ENCODE measurements at places on chromosomes 11 and 22.

DNA sequence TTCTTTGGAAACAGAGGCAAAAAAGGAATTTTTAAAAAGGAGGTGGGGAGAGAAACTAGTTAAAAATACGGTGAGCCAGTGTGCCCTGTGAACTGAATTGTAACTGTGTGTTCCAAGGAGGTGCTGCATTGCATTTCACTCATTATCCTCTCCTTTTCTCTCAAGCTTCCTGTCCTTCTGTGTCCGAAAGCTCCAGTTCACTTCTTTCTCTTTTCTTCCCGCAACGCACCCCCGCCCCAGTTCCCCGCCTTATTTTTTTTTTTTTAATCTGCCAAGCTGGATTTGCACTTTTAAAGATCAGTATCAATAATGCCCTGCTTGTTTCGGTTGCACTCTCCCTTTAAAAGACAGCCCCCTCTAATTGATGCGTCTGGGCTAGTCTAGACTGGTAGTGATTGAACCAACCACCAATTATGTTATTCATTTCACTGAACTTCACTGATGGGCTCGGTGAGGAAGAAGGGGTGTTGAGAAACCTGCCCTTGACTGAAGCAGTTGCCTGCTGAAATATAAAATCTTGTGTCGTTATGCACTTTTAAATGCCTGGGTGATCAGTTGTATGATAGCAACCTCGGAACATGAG is 18.5 kb downstream of the BLID start:
- peak; percentile 72 for DNase-seq

GRCh38 chr11:76783294-76783895 is at the start of gene TSKU:
TSKU (plus strand) TSS chr11:76783356; CDS start chr11:76795617, 12,261 bp downstream.
- no peak for DNase-seq

- no peak for DNase-seq
Observed at GRCh38 chr11:111845276-111846028, 25.9 kb downstream of the ALG9 start.

GRCh38 chr11:90310210-90310609 is 87.4 kb upstream of the CHORDC1 start:
- no peak for DNase-seq

DNA sequence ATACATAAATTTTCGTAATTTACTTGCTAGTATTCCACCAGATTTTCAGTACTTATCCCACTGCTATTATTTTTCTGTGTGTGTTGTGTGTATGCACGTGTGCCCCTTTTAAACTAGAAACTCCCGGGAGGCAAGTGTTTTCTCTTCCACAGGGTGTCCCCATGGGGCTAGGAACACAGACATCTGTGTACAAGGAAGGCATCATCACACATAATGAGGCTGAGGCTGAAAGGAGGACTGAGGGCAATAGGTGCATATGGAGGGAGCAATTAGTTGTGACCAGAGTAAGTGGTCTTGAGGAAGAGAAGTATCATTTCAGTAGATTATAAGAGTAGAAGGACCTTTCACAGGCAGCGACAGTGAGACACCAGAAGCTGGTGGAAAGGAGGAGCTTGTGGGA is 2.1 kb upstream of the DPAGT1 start:
- DNase-seq = no peak

- DNase-seq = no peak
Observed at GRCh38 chr11:44468345-44468988, 97.0 kb upstream of the CD82 start.

DNA sequence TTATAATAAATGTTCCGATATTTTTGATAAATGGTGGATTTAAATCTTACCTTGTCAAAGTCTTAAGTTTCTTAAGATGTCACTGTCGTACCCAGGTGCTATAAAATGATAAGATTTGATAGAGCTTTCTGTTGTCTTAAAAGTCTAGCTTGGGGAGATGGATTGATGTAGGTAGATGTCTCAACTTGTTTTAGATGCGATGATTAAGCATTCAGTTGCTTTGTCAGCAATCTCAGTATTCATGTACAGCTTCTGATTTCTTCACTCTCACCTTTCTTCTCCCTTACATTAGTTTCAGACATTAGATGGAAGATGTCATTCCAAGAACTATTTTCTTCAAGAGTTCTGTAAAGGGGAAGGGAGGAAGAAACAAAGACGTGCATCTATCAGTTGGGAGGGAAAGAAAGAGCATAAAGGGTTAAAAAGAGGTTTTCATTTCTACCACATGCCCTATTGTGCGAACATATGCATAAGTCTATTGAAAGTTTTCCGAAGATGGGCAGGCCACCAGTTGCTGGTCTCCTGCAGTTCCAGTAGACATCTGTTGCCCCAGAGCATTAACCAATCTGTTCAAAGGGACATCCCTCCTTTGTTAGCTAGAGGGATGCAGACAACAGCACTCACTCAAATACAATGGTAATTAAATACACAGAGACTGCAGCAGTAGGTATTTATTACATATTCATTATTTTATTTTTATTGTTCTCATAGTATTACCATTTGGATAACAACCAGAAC is 38.4 kb downstream of the ZC3H12C start:
- peak; percentile 29 for DNase-seq

DNA sequence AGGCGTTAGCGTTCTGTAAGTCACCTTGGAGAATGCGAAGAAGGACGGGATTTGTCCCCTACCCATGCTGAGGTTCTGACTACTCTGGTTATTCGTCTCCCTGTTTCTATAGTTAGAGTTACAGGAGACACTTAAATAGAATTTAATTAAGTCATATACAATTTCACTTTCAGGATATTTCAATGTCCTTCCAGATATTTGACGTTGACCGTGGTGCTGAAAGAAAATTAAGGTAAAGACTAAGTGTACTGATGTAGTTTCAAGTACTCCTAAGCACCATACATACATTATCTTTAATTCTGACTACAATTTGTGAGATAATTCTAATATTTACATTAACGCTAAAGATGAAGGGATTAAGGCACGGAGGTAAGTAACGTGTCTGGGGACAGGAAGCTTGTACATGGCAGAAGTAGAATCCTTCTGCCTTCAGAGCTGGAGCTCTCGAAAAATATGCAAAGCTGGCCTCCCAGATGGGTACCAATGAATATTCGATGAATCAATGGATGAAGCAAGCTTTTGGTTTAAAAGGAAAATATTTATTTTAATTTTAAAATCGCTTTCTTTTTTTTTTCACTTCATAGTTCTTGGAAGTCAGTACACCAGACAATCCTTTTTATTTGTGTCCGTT is 539 bp upstream of the SLC36A4 start:
- no peak for DNase-seq

DNA sequence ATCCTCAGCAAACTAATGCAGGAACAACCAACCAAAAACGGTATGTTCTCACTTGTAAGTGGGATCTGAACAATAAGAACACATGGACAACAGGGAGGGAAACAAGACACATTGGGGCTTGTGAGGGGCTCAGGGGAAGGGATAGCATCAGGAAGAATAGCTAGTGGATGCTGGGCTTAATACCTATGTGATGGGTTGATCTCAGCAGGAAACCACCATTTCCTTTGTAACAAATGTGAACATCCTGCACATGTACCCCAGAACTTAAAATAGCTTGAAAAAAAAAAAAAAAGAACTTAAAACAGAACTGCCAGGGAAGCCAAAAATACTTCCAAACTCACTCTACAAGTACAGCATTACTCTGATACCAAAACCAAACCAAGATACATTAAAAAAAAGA is 33.8 kb downstream of the CASP4 start:
- no peak for DNase-seq

GRCh38 chr11:119776651-119777050 is 47.7 kb upstream of the NECTIN1 start:
- DNase-seq = no peak

GRCh38 chr11:23404225-23405160 is 544.2 kb upstream of the CCDC179 start:
- DNase-seq = no peak

DNA sequence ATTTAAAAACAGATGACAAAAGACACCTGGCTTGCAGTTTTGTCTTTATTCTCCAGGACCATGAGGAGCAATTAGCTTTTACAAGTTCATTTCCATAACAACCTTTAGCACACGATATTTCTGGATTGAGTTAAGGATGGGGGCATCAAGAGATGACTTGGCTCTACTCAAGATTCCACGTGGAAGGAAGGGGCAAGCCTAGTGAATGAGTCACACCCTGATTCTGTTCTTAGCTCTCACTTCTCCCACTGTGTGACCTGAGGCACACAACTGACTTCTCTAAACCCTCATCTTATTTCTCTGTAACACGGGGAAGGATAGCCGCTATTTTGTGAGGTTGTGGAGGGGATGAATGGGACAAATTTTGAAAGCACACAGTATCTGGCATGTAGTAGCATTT is 185.5 kb downstream of the KIRREL3 start:
- DNase-seq = no peak

GRCh38 chr11:79174045-79175008 is 266.5 kb downstream of the TENM4 start:
- no peak for DNase-seq

DNA sequence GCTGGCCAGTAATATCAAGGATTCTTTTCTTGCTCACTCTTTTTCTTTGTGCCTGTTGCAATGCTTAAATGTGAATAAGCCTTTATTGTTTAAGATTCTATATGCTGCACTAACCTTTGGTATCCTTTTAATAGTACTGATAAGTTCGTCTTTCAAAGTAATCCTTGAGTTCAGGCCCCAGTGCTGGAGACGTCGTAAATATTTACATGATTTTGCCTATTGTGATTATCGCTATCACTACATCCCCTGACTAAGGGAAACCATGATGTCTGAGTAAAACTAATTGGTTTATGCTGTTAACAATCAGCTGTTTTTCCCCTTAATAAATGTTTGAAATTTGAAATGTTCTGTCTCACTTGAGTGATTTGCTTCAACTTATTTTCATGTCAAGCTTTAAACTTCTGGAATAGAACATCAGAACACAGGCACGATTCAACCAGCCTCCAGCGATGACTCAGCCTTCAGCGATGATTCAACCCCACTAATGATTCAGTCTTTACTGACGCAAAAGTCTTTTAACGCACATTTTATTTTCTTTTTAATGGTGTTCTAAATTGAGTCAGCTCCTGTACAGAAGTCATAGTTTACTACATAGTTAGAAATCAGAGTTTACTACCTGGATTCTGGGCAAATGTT is 3.9 kb downstream of the HTATIP2 start:
- DNase-seq = peak; percentile 88

DNA sequence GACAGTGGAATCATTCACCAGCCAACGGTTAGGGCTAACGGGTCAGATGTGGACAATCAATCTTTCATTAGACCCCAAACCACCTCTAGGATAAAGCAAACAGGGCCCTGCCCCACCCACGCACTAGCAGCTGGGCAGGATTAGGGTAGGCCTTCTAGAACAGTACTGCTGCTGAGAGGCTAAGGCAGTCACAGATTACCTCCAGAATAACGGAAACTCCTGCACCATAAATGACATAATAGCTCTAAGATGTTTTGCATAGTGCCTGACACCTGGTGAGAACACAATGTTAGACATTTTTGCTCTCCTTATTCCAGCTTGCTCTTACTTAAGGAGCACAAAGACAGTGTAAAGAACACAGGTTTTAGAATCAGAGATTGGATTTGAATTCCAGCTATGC is 1.8 kb downstream of the SYTL2 start:
- DNase-seq = no peak

- no peak for DNase-seq
Observed at GRCh38 chr11:76269247-76269646, 62.9 kb upstream of the WNT11 start.

- no peak for DNase-seq
Observed at GRCh38 chr11:92870196-92870832, 99.1 kb upstream of the MTNR1B start.
